ENCODE measurements at places on chromosomes 4 and X.

- DNase-seq, result no peak
Observed at GRCh38 chr4:19093951-19094350, 1072.4 kb upstream of the LCORL start.

GRCh38 chr4:71147261-71147660 is 153.8 kb downstream of the DCK start:
- peak; percentile 54 for DNase-seq

DNA sequence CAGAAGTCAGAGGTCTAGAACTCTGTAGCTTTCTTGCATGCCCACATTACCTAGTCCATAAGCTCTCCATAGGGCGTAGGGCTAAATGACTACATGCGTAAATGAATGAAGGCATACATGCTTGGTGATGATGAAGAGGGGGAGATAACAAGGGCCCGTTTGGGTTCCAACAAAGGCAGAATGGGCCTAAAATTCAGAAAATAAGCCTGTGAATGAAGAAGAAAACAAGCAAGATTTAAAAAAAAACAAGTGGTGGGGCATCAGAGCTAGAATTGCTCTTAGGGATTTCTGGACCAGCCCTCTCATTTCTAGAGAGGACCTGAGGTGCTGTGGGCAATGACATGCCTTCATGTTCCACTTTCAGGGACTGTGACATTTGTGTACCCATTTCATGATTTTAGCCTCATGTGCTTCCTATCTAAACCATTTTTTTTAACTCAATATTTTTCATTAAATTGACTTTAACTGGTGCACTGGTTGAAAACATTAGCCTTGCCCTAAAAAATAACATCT is 12.1 kb downstream of the GPRIN3 start:
- no peak for DNase-seq

DNA sequence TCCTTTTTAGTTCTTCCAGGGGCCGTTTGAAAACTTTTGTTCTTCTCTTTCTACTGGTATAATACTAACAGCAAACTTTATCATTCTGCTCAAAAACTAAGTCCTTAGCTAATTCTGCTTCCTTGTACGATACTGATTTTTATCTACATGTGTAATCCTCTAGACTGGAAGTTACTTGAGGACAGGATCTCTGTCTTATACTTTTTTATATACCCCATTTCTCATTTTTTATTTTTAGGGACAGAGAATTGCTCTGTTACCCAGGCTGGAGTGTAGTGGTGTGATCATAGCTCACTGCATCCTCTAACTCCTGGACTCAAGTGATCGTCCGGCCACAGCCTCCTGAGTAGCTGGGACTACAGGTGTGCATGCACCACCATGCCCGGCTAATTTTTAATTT is 2.2 kb downstream of the COX7B start:
- DNase-seq, result no peak

DNA sequence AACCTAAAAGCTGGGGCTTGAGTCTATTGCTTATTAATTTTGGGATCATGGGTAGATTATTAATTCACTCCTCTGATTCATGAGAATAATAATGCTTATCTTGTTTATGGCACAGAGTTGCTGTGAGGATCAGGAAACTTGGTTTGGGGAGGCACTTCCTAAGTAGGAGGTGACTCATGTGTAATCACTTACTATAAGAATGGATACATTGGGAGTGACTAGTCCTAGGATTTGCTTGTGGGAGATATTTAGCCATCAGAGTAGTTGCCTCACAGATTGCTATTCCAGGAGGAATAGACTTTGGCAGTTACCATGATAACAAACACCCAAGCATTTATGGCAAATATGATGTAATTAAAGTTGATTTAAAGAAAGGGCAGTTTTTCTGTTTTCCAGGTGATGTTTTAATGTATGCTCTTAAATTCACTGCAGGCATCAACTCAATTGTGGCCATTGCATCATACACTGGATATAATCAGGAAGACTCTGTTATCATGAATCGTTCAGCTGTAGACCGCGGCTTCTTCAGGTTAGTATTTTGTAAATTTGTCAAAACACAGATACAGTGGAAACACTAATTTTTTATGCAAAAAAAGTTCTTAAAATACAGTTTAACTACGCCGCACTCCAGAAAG is 41.9 kb downstream of the POLR2B start:
- peak; percentile 89 for DNase-seq

GRCh38 chr4:167717495-167717894 is 374.8 kb upstream of the ANXA10 start:
- DNase-seq, result no peak

DNA sequence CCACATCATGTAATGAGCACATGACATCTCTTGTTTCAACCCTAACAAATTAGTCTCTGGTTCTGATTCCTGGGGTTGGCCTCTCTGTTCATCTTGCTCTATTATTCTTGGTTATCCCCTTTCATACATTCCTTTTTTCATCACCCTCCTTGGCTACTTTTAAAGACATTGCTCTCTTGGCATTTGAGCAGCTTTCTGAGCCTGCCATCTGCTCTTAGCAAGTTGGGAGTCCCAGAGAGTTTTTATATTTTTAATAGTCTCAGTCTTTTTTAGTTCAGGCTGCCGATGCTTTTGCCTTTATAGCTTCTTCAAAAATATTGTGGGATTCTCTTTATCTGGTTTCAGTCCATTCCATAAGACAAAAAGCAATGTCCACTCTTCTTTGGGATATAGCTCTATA is 1270.9 kb downstream of the ADGRL3 start:
- no peak for DNase-seq

DNA sequence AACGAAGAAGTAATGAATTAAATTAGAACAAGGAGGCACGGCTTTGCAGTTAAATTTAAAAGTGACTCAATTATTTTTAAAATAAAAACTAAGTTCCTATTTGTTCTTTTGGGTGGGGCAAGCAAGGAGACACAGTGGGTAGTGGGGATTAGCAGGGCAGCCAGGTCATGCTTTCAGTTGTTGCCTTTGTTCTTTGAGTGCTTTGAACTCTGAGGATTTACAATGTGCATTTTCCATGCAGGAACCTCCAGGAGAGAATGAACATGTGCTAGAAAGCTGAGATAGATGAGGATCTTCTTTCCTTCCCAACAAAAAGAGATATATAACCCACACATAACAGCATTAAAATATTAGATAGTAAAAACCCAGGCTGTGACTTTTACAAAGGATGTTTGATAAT is 420.4 kb upstream of the CTSO start:
- DNase-seq, result no peak
